HS-5 (cell line): ENCODE measurements at places on chromosomes 16 and 17.

- DNase-seq: no peak
These were observed 40.9 kb upstream of the MEOX1 start for GRCh38 chr17:43702637-43703036.

DNA sequence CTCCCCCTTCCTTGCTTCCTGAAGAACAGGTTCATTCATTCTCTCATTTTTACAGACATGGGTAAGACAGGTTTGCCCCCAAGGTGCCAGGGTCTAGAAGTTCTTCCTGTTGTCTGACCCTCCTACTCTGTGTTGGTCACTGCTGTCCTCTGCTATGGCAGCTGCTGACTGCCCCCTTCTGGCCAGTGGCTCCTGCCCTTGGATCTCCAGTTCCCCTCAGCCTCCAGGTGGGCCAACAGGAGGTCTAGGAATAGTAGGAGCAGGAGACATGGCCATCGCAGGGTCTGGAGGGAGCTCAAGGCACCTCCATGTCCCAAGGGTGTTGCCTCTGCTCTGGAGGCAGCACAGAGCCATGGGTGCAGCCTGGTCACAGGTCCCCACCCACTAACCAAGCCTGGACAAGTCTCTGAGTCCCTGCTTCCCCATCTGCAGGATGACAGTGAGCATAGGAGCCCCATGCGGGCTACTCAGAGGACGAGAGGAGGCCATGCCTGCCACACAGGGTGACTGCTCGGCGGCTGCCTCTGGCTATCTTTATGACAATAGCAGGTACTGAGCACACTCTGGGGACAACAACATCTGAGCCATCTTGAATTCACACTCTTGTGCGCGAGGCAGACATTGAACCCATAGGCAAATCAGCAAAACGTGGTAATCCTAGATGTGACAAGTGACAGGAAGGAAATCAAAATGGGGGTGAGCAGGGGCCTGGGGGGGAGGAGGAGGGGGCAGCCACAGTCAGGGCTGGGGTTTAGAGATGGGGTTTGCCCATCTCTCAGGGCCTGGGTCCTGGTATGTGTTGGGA is 27.0 kb upstream of the NXPH3 start:
- DNase-seq: no peak

- no peak for DNase-seq
These were observed 47.9 kb upstream of the SREBF1 start for GRCh38 chr17:17884391-17885357.

DNA sequence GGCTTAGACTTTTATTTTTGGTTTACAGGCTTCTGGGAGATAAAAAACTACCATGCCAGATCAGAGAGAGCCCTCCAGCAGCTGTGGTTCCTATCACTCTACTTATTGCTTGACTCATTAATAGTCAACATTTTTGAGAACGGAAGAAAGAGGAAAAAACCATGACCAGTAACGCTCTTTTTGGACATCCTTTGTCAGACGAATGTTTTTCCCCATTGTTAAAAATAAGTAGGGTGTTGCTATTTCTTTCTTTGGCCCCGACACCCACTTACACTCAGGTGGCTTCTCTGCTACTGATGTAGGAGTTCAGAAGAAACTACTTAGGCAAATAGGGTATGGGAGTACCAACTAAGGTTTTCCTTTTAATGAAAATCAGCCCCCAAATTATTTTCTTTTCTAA is 27.5 kb downstream of the TVP23A start:
- no peak for DNase-seq

DNA sequence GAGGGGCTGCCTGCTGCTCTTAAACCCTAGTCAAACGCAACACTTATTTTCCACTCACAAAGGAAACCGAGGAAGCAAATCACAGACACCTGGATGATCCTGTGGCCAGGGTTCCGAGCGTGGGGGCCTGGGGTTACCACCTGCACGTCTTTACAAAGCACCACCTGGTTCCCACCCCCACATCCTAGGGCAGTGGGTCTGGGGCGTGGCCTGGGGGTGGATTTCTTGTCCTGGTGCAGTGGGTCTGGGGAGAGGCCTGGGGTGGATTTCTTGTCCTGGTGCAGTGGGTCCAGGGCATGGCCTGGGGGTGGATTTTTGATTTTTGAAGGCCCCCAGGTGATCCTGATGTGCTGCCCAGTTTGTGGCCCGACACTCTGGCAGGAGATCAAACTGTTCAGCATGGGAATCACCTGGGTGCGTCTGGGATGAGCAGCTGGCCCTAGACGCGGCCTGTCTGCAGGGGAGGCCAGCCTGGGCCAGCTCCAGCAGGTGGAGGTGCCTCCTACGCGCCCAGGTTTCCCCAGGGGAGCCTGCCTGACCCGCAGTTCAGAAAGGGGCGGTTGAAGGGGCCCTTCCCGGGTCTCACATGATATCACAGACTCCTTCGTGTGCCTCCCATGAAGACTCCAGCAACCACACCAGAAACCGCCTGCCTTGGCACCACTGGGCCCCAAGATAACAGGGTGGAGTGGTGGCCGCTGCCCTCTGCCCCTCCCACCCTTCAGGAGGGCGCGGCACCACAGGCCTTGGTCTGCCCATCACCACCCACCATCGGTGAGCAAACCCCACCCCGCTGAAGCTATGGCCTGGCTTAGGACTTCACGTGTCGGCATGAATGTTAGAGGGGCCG is 6.3 kb downstream of the HAGH start:
- no peak for DNase-seq

- DNase-seq: no peak
These were observed 56.1 kb upstream of the STAC2 start for GRCh38 chr17:39281806-39282205.

- no peak for DNase-seq
These were observed 29.9 kb downstream of the SMARCE1 start for GRCh38 chr17:40617678-40618240.

GRCh38 chr17:80477647-80478478 is 1.5 kb upstream of the NPTX1 start:
- no peak for DNase-seq
